ENCODE measurements at places on chromosomes 16 and 17. TPM values are rescaled to one million over a fixed set of nuclear protein-coding genes. Genes with fewer than 3 reads are reported as not detected.

Gene VMO1
- total RNA-seq, result 0.26 TPM

Gene ETV4
- total RNA-seq, result 0.26 TPM

Gene LHX1
- not detected for total RNA-seq

Gene RNF166
- total RNA-seq, result 10.8 TPM

Gene FOXJ1
- not detected for total RNA-seq

Gene SEZ6L2
- total RNA-seq, result 2.6 TPM

Gene C17orf100
- 0.43 TPM for total RNA-seq

Gene CES3
- not detected for total RNA-seq

Gene CNTNAP1
- total RNA-seq, result 14.2 TPM

Gene CLDN6
- total RNA-seq, result not detected

Gene CCL11
- total RNA-seq, result not detected

Gene NTHL1
- 15.5 TPM for total RNA-seq

Gene ODAD4
- total RNA-seq, result 1.3 TPM

Gene PRR15L
- 0.11 TPM for total RNA-seq

Gene PPP1R1B
- not detected for total RNA-seq

Gene FA2H
- not detected for total RNA-seq

Gene C17orf113
- 0.26 TPM for total RNA-seq

Gene HOXB9
- not detected for total RNA-seq

Gene FBXW10B
- 1.0 TPM for total RNA-seq

Gene CSH1
- not detected for total RNA-seq

Gene WFIKKN2
- 0.13 TPM for total RNA-seq

Gene SPATA22
- total RNA-seq, result 1.3 TPM

Gene MT4
- not detected for total RNA-seq
